ENCODE measurements at places on chromosomes 1 and 21. TPM values are rescaled to one million over a fixed set of nuclear protein-coding genes. Genes with fewer than 3 reads are reported as not detected.

GRCh38 chr1:171890131-171890530, 48.8 kb downstream of the DNM3 start:
- no peak overlapping the region for H3K27ac ChIP-seq
- DNase-seq: no peak
- peaks cover 4% of the 10 kb centered on the region for H3K36me3 ChIP-seq
- H3K27me3 ChIP-seq: peaks cover 2% of the 10 kb centered on the region

DNA sequence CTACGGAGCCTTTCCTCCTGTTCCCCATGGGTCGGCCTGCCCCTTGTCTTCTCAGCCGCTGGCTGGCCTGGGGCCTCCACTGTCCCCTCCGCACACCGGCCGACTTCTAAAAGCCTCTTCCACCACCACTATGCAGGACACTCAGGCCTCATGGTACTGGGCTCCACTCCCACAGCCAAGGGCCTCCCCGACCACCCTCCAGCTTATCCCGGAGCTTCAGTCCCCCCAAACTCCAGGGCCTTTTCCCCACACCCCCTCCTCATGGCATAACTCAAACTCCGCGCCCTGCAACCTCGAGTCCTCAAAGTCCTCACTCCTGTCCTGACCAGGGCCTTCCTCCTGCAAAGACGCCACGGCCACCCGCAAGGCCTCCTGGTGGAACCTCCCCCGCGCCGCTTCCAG, 2.0 kb downstream of the LRRC41 start:
- peak overlapping the region; percentile 99 for H3K27ac ChIP-seq
- peaks cover 45% of the 10 kb centered on the region for H3K4me1 ChIP-seq
- DNase-seq: no peak
- H3K36me3 ChIP-seq: peaks cover 16% of the 10 kb centered on the region
- peak overlapping the region; percentile 86 for H3K4me3 ChIP-seq

GRCh38 chr1:41048540-41048939, 27.0 kb upstream of the SLFNL1 start:
- H3K4me3 ChIP-seq: no peak overlapping the region
- H3K4me1 ChIP-seq: peaks cover 33% of the 10 kb centered on the region
- DNase-seq: no peak
- no peaks in the 10 kb centered on the region for H3K27me3 ChIP-seq
- H3K36me3 ChIP-seq: peaks cover 17% of the 10 kb centered on the region

GRCh38 chr1:59096501-59096900, 200.4 kb upstream of the FGGY start:
- H3K4me1 ChIP-seq: no peaks in the 10 kb centered on the region
- DNase-seq: no peak
- H3K4me3 ChIP-seq: no peak overlapping the region
- H3K27me3 ChIP-seq: no peaks in the 10 kb centered on the region
- no peaks in the 10 kb centered on the region for H3K36me3 ChIP-seq

GRCh38 chr1:148317288-148317985, 165.4 kb upstream of the NBPF11 start:
- peaks cover 4% of the 10 kb centered on the region for H3K4me1 ChIP-seq
- DNase-seq: no peak
- H3K27me3 ChIP-seq: peaks cover 5% of the 10 kb centered on the region
- no peak overlapping the region for H3K4me3 ChIP-seq
- H3K36me3 ChIP-seq: peaks cover 1% of the 10 kb centered on the region
- no peak overlapping the region for H3K27ac ChIP-seq

- H3K36me3 ChIP-seq: no peaks in the 10 kb centered on the region
- H3K4me3 ChIP-seq: no peak overlapping the region
- H3K27ac ChIP-seq: no peak overlapping the region
- H3K27me3 ChIP-seq: no peaks in the 10 kb centered on the region
- no peak for DNase-seq
These were observed 1181.9 kb upstream of the PRMT6 start for GRCh38 chr1:105874621-105875020.

DNA sequence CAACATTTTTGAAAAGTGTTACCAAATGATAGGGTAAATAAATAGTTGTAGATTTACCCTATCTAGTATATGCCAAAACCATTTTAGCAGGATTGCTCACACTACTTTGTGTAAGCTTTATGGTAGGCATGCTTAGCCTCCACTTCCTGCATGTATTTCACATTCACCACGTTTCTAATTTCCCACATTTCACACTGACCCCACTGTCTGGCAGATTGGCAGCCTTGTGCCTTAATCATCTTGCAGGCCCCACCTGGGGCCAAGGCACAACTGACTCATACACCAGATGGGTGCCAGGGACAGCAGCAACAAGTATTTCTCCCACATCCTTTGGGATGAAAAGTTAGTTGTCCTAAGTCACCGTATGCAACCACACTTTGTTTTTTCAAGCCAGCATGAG, 21.2 kb upstream of the CENPF start:
- DNase-seq: no peak
- H3K36me3 ChIP-seq: peaks cover under 1% of the 10 kb centered on the region
- peaks cover 48% of the 10 kb centered on the region for H3K4me1 ChIP-seq
- H3K27me3 ChIP-seq: no peaks in the 10 kb centered on the region
- peak overlapping the region; percentile 59 for H3K27ac ChIP-seq
- no peak overlapping the region for H3K4me3 ChIP-seq

- H3K27ac ChIP-seq: peak overlapping the region; percentile 100
- peak overlapping the region; percentile 99 for H3K4me3 ChIP-seq
- no peaks in the 10 kb centered on the region for H3K27me3 ChIP-seq
- H3K36me3 ChIP-seq: peaks cover 7% of the 10 kb centered on the region
- H3K4me1 ChIP-seq: peaks cover 25% of the 10 kb centered on the region
- peak; percentile 89 for DNase-seq
These were observed 830 bp downstream of the INPP5B start for GRCh38 chr1:37945743-37946702.

- DNase-seq: peak; percentile 84
- peaks cover 7% of the 10 kb centered on the region for H3K4me1 ChIP-seq
- H3K27me3 ChIP-seq: peaks cover 47% of the 10 kb centered on the region
These were observed 1.5 kb downstream of the KNCN start for GRCh38 chr1:46549697-46550681.

- H3K4me3 ChIP-seq: peak overlapping the region; percentile 74
- peak overlapping the region; percentile 86 for H3K27ac ChIP-seq
- H3K4me1 ChIP-seq: peaks cover 31% of the 10 kb centered on the region
- peaks cover 8% of the 10 kb centered on the region for H3K36me3 ChIP-seq
- H3K27me3 ChIP-seq: no peaks in the 10 kb centered on the region
- no peak for DNase-seq
These were observed 1.6 kb downstream of the PHF13 start for GRCh38 chr1:6614929-6615785.

DNA sequence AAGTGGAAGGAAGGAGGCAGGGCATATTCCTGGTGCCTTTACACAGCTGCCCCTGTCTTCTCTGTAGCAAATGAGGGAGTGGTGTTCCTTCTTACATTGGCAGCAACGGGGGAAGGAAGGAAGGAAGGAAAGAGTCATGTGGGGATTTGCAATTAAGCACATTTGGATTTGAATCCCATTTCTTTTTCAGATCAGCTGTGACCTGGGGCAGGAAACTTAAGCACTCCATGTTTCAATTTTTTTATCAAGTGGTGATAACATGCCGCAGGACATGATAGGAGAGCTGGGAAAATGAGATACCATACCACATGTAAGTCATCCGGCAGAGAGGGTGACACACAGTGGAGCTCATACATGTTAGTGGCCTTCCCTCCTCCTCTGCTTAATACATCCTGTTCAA, 186.8 kb downstream of the APP start:
- H3K36me3 ChIP-seq: peaks cover 32% of the 10 kb centered on the region
- H3K4me3 ChIP-seq: no peak overlapping the region
- no peaks in the 10 kb centered on the region for H3K4me1 ChIP-seq
- DNase-seq: no peak

- H3K27me3 ChIP-seq: no peaks in the 10 kb centered on the region
- H3K27ac ChIP-seq: no peak overlapping the region
- DNase-seq: no peak
- H3K4me1 ChIP-seq: no peaks in the 10 kb centered on the region
- no peaks in the 10 kb centered on the region for H3K36me3 ChIP-seq
These were observed 36.2 kb upstream of the GADD45A start for GRCh38 chr1:67648582-67649326.

DNA sequence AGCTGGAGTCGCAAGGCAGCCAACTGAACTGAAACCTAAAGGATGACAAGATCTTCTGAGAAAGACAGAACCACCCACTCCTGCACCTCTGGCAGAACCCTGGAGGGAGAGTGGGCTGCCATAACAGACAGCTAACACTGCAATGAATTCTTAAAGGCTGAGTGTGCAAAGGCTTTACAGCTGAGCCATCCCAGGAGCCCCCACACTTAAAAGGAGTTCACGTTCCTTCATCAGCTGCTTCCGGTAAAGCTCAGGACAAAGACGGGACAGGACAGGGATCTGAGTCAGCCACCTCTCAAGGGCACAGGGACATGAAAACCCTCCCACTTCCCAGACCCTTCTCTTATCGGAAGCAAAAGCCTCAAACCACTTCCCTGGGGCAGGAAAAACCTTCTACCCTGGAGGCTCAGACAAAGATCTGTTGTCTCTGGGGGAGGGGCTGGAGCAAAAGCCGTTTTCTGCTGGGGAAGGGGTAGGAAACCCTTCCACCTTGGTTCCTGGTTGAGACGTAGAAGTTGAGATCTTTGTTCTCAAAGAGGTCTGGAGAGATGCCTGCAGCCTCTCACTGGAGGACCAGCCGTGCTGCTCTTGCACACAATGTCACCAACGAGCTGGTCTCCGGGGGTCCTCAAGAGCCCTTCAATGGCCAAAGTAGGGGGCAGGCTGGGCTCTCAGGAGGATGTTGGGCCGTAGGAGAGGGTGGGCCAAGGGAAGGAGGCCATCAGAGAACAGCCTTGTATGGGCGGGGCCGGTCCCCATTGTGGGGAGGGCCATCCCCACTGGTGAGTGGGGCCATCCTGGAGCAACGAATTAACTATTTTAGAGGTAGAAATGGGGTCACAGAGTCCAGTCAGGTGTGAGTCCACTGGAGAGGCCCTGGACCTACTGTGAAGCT, 452.4 kb downstream of the PTPRU start:
- no peak for DNase-seq
- no peaks in the 10 kb centered on the region for H3K36me3 ChIP-seq
- H3K27ac ChIP-seq: peak overlapping the region; percentile 18
- H3K27me3 ChIP-seq: no peaks in the 10 kb centered on the region
- H3K4me3 ChIP-seq: no peak overlapping the region

DNA sequence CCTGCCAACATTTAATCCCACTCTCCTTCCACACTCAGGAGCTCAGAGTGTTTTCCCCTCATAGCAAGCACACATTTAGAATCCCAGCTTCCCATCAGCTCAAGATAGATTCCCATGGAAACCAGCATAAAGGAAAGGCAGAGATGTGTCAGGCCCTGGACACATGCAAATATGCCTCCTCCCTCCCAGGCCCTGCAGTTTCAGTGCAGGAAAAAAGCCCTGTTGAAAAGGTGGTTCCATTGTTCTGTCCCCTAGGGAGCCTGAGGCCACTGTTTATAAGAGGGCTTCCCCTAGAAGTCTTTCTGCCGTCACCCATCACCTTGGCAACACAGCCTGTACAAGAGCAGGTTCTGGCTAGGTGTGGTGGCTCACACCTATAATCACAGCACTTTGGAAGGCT, 3.6 kb downstream of the CACNA1S start:
- no peak for DNase-seq
- peaks cover 8% of the 10 kb centered on the region for H3K4me1 ChIP-seq
- H3K27ac ChIP-seq: no peak overlapping the region
- no peaks in the 10 kb centered on the region for H3K36me3 ChIP-seq
- peaks cover 5% of the 10 kb centered on the region for H3K27me3 ChIP-seq
- H3K4me3 ChIP-seq: no peak overlapping the region

DNA sequence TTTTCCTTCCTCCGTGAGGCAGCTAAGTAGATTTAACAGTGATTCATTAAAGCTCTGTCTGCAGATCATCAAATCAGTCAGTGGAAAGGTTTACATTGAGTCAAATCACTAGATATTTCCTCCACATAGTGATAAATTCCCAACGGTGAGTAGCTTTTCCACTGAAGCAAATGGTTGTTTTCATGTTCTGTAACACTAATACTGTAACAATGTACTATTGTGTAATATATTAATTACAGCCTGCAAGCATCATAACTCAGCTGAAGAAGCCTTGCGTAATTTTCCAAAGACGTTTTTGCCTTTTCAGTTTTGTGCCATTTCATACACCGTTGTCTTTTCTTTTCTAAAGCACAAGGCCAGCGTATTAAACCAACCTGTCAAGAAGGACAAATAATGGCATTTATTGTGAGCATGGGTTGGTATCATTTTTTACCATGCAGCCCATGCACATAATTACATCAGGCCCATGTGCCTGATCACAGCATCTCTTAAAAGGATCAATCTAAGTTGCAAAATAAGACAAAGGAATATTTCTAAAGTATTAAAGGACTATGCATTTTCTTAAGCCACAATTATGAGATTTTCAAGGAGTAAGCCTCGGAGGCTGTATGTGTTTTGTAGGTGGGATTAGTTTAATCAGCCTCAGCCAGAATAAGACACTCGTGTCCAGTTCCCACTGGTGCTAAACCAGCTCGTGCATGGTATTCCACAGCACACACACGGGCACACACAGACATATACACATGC, 16.7 kb upstream of the PDE9A start:
- peaks cover 28% of the 10 kb centered on the region for H3K27me3 ChIP-seq
- no peak overlapping the region for H3K27ac ChIP-seq
- H3K36me3 ChIP-seq: no peaks in the 10 kb centered on the region
- DNase-seq: no peak
- no peak overlapping the region for H3K4me3 ChIP-seq

- H3K4me1 ChIP-seq: peaks cover 4% of the 10 kb centered on the region
- H3K4me3 ChIP-seq: no peak overlapping the region
- no peak for DNase-seq
- peaks cover 5% of the 10 kb centered on the region for H3K27me3 ChIP-seq
- H3K36me3 ChIP-seq: no peaks in the 10 kb centered on the region
- no peak overlapping the region for H3K27ac ChIP-seq
These were observed 27.1 kb upstream of the VTCN1 start for GRCh38 chr1:117237726-117238381.

GRCh38 chr1:18560692-18561091, 70.0 kb upstream of the PAX7 start:
- H3K36me3 ChIP-seq: peaks cover 3% of the 10 kb centered on the region
- H3K27me3 ChIP-seq: peaks cover 64% of the 10 kb centered on the region
- H3K4me3 ChIP-seq: no peak overlapping the region
- H3K27ac ChIP-seq: no peak overlapping the region

GREM2 gene
- total RNA-seq: 0.05 TPM

WNT3A gene
- total RNA-seq: not detected

PHTF1 gene
- total RNA-seq: 23.9 TPM

LCE6A gene
- total RNA-seq: not detected

HCN3 gene
- total RNA-seq: 4.3 TPM
